ENCODE measurements at places on chromosomes 3 and 15.

- no peak for DNase-seq
Measured at GRCh38 chr3:23808525-23808924, 2.8 kb downstream of the UBE2E1 start.

DNA sequence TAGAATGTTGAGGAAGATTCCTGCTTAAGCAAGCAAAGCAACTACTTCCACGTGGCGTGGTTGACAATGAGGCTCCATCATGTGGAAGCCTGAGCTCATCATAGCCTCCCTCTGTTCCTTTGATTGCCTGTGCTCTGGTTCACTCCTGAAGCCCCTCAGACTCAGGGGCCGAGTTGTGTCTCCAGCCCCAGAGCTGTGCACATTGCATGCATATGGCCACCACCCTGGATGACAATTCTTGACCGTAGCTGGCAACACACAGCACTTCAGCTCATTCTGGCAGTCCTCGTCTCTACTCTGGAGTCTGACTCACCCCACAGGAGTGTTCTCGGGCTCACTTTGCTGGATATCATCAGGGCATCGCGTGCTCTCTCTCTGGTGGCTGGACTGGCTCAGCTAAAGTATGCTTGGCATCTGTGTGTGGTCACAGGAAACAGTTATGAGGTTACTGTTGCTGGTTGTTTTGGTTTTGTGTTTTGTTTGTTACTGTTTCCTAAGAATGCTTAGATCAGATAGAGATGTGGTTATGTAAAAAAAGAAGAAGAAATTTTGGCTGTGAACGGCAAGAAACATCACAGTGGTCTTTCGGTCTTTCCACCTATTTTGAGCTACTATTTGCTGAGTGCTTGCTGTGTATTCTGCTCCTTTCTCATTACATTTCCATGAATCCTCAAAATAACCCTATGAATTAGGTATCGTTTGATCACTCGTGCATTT, 41.6 kb upstream of the MRPS22 start:
- no peak for DNase-seq

GRCh38 chr3:112755845-112756613, 90.6 kb downstream of the CD200R1L start:
- DNase-seq: no peak

DNA sequence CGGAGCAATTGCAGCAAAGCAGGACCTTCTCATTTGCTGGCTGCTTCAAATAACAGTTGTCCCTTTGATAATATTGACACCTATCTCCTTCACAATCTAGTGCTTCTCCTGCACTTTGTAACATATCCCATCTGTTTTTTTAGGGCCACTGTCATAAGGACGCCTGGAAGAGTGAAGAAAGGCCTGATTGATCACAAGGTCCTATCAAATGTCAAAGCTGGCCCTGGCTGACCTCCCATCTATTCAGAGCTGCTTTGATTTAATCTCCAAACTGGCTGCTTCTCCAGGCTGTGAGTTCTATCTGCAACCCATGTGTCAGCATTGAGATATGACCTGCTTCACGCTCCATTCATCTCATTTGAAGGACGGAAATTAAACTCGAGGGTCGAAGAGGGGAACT, 601.2 kb upstream of the KCNMB2 start:
- DNase-seq: no peak

DNA sequence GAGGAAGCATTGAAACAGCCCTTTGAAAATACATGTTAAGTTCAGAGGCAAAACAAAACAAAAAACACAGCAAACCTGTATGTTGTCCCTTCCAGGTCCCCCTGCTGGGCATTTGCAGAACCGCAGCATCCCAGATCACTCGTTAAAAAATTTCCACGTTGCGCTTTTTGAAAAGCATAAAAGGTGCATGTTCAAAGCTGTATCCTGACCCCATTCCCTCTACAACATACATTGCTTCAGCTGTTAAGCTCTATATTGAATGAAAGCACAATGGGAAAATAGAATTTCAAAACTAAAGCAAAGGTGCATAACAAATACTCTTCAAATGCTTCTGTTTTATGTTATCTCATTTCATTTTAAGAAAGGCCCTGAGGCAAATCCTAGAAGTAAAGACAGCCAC, 328.3 kb downstream of the THSD4 start:
- peak; percentile 20 for DNase-seq

DNA sequence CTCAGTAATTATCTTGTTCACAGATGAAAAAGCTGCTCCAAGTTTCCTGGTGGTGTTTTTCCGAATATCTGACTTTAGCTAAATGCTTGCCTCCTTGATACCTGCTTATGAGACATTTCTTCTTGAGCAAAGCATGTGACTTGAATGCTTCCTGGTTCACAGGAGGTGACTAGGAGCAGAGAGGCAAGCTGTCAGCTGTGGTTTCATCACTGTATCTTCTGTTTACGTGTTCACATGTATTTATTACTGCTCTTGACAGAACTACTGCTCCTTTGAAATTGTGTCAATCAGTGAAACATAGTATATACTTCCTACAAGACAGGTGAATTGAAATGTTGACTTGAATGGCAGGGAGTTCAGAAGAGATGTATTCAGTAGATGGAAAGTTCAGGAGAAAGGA, 8.9 kb upstream of the SPPL2A start:
- DNase-seq: no peak

DNA sequence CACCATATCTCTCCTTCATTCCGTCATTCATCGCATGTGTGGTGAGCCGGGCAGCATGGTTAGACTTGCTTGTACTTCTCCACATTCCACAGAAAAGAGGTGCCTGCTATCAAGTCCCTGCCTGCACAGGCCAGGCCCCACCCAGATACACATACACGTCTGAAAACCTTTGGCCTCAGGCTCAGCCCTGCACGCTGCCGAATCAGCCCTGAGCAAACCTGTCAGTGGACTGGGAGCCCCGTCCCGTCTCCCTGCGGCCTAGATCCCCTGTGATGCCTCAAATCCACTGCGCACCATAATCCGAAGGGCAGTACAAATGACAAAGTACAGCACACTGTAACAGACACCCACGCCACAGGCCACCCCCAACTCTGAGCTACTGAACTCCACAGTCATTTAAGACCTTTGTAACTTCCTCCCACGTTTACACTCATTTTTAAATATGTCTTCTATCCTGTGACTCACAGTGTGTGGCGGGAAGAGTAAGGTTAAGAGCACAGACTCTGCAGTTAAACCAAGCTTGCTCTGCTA, 67.1 kb downstream of the MB21D2 start:
- no peak for DNase-seq

DNA sequence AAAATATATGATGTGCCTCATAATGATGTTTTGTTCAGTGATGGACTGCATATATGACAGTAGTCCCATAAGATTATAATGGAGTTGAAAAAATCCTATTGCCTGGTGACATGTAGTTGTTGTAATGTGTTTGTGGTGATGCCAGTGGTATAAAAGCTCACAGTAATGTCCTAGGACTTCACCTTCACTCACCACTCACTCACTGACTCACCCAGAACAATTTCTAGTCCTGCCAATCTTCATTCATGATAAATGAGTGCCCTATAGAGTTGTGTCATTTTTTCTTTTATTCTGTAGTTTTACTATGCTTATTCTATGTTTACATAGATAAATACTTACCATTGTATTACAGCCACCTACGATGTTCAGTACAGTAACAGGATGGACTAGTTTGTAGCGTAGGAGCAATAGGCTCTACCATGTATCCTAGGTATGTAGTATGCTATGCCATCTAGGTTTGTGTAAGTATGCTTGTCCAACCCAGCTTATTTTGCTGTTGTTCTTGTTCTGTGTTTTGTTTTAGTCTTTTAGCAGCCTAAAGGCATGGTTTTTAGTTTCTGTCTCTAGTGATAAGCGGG, 88.5 kb upstream of the LRRFIP2 start:
- DNase-seq: no peak

GRCh38 chr15:90478846-90479481, 50.8 kb upstream of the CRTC3 start:
- no peak for DNase-seq

DNA sequence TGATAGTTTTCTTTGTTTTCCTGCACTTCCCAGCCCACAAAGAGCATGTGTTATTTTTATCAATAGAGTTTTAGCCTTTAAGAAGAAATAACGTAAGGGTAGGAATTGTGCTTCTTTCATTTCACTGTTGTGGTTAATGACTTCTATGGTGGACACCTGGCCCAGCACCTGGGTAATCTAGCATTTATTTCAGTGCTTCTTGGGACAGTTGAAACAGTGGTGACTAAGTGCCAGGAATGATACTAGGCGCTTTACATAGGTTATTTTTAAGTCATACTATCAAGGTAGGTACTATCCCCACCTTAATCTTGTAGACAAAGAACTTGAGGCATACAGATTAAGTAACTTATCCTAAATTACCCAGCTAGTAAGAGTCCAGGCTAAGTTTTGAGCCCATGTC, 243.8 kb downstream of the SOX2 start:
- no peak for DNase-seq

DNA sequence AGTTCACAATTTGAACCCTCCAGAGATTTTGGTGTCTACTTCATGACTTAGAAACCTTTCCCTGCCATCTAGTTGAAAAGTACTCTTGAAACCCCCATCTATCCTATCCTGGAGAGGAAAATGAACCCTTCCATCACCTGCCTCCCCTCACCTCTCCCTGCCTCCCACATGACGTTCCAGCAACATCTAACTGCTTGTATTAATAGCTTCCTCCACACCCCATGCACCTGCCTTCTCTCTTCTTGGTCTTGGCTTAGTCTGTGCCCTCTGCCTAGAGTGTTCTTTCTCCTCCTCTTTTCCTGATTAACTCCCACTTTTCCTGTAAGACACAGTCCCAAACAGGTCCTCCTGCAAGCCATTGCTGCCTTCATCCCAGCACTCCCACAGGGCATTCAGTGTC, 107.8 kb downstream of the LIPC start:
- no peak for DNase-seq

GRCh38 chr3:5226783-5227182, 39.3 kb downstream of the EDEM1 start:
- DNase-seq: no peak

DNA sequence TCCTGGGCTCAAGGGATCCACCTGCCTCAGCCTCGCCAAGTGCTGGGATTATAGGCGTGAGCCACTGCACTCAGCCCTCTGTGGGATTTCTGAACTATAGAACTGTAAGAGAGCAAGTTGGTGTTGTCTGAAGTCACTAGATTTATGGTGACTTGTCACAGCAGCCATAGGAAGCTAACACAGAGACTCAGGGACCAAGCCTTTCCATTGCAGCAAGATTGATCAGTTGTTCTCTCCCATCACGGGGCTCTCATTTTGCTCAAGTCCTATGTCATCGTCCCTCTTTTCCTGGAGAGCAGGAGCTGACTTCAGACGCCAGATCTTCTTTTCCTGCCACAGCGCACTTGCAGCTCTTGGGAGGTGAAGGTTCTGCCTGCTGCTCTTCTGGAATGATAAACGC, 61.0 kb downstream of the APBA2 start:
- no peak for DNase-seq

DNA sequence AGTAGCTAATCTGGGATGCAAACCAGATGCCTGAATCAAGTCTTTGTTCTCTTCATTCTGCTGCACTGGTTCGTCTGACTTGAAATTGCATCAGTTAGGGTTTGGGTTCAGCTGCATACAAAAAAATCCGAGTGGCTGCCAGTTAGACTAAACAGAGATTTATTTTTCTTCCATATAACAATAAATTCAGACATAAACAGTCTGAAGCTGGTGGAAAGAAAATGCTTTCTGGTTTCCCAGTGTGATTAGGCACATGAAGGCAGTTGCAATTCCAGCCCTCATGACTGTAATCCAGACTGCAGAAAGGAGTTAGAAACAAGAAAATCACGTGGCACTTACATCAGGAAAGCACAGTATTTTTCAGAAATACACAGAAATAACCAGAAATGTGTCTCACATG, 930.7 kb downstream of the MCTP2 start:
- DNase-seq: no peak

DNA sequence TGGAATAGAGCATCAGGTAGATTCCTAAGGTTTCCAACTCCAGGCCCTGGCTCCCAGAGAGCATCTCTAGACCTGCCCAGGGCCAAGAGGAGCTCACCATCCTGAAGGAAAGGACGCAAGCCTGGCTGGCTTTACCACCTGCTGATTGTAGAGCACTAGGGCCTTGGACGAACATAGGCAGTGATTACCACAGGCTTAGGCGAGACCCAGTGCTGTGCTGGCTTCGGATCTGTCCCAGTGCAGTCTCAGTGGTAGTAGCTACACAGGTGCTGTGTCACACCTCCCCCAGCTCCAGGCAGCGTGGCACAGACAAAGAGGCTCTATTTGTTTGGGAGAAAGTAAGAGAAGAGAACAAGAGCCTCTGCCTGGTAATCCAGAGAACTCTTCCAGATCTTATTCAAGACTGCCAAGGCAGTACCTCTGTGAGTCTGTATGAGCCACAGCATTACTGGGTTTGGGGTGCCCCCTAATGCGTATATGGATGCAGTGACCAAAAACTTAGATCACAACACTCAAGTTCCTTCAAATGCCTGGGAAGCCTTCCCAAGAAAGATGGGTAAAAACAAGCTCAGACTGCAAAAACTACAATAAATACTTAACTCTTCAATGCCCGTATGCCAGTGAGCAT, 25.4 kb downstream of the ISG20 start:
- DNase-seq: peak; percentile 57

- no peak for DNase-seq
Measured at GRCh38 chr3:66538390-66538789, 37.6 kb upstream of the LRIG1 start.

- no peak for DNase-seq
Measured at GRCh38 chr3:37909067-37909911, 47.6 kb downstream of the CTDSPL start.

DNA sequence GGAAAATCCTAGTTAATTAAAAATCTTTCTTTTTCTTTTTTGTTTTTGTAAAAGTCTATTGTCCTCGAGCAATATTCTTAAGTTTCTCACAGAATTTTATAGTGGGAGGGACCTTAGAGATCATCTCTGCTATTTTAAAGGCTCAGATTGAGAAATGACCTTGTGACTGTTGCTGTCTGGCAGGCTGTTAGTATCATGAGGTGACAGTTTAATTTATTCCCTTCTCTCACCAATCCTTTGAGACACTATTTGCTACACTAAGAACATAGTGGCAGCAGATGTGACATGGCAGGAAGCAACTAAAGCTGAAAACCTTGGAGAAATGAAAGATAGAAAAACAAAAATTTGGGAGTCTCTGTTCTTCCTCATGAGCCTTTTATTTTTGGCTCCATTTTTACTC, 24.9 kb downstream of the APPL1 start:
- no peak for DNase-seq

- no peak for DNase-seq
Measured at GRCh38 chr3:70010346-70010745, 10.8 kb downstream of the SAMMSON start.

DNA sequence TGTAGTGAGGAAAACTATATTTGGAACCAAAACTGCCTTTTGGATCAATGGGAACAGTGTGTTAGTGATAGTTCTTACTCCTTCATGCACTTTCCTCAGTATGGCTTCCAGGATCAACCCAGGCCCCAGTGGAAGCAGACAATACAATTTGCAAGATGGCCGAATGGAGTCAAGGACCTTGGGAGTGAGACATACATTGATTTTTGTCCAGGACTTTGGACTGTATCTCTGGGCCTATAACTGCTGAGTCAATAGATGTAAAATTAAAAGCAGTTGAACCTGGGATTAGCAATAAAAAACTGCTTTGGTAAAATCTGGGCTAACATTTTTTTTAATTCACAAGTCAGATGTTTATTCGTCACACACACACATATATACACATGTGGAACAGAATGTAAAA, 1.8 kb downstream of the ARRDC4 start:
- no peak for DNase-seq

- no peak for DNase-seq
Measured at GRCh38 chr15:98296653-98297052, 336.1 kb downstream of the ARRDC4 start.
